ENCODE measurements at places on chromosomes 4 and X.

GRCh38 chr4:138870737-138871554 lies 144.6 kb upstream of the NOCT start:
- H3K27ac ChIP-seq, result no peak overlapping the region
- no peaks in the 10 kb centered on the region for H3K27me3 ChIP-seq
- H3K36me3 ChIP-seq, result no peaks in the 10 kb centered on the region

DNA sequence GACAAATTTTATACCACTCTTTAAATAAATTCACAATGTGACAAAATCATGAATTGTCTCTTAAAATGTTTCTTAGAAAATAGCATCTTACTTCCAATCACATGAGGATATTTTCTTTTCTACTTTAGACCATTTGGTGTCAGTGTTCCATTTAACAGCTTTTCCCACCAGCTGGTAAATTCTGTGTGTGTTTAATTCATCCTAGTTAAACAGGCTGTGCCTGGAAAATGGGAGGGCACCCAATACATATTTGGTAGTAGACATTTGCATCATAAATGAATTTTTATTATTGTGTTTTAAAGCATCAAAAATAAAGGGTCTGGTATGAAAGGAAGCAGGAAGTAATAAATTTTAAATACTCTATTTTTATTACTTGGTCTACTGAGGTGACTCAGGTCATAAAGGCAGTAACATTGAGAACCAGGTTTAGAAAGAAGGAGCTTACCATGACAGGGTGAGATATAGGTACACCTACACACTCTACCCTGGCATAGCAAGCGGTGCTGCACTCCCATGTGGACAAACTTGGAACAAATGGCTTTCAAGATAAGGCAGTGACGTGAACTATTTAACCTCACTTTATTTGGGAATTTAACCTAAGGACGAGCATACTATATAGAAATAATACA lies 344.5 kb downstream of the BMPR1B start:
- DNase-seq, result no peak
- no peaks in the 10 kb centered on the region for H3K4me1 ChIP-seq
- H3K27me3 ChIP-seq, result no peaks in the 10 kb centered on the region
- no peak overlapping the region for H3K27ac ChIP-seq

DNA sequence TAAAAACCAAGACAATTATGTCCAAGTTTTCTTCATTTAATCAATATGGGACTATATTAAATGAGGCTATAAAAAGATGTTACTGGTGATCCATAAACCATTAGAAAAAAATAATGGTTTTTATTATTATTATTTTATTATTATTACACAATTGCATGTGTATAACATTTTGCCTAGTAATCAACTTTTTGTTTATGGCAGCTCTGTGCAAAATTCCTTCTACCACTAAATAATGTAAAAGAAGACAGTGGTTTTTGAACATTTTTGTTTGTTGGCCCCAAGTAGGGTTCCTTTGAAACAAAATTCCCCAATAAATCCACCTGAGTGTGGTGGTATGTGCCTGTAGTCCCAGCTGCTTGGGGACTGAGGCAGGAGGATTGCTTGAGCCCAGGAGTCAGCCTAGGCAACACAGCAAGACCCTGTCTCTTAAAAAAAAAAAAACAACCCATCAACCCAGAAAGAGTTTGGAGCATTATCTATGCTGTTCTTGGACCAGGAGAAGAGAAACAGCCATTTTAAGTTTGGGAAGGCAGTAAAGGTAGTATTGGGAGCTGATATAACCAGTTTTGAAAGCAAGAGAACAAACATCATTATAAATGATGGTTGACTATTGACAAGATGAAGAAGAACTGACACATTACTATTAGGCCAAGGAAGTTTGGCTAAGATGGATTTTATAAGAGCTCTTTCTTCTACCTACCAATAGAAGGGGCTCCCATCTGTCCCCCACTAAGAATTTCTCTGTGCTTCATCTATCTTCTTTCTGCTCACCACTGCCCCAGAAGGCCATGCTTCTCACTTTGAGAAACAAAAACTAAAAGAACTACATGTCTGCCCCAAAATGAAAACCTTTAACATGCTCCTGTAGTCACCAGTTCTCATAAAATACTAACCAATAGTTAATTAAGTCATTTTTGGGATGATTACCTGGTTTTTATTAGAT lies 2.2 kb downstream of the TMEM156 start:
- H3K27ac ChIP-seq, result peak overlapping the region; percentile 72
- peaks cover 40% of the 10 kb centered on the region for H3K4me1 ChIP-seq
- H3K36me3 ChIP-seq, result no peaks in the 10 kb centered on the region
- no peaks in the 10 kb centered on the region for H3K27me3 ChIP-seq
- DNase-seq, result no peak

GRCh38 chr4:72875545-72875944 lies 194.0 kb downstream of the COX18 start:
- DNase-seq, result no peak
- no peak overlapping the region for H3K27ac ChIP-seq
- peaks cover 27% of the 10 kb centered on the region for H3K27me3 ChIP-seq
- H3K4me1 ChIP-seq, result no peaks in the 10 kb centered on the region

GRCh38 chr4:153476829-153477574 lies 10.8 kb downstream of the TMEM131L start:
- H3K4me3 ChIP-seq, result no peak overlapping the region
- no peak overlapping the region for H3K27ac ChIP-seq
- no peaks in the 10 kb centered on the region for H3K27me3 ChIP-seq
- DNase-seq, result peak; percentile 48

GRCh38 chr4:3867403-3868100 lies 101.4 kb downstream of the ADRA2C start:
- H3K4me3 ChIP-seq, result no peak overlapping the region
- H3K36me3 ChIP-seq, result no peaks in the 10 kb centered on the region
- no peak overlapping the region for H3K27ac ChIP-seq
- no peak for DNase-seq

Data from osteocyte (in vitro differentiated cells).